SHP77 treated with DMSO at 0.1 percent for 48 hours (cell line): ENCODE measurements at places on chromosomes 16 and 17.

DNA sequence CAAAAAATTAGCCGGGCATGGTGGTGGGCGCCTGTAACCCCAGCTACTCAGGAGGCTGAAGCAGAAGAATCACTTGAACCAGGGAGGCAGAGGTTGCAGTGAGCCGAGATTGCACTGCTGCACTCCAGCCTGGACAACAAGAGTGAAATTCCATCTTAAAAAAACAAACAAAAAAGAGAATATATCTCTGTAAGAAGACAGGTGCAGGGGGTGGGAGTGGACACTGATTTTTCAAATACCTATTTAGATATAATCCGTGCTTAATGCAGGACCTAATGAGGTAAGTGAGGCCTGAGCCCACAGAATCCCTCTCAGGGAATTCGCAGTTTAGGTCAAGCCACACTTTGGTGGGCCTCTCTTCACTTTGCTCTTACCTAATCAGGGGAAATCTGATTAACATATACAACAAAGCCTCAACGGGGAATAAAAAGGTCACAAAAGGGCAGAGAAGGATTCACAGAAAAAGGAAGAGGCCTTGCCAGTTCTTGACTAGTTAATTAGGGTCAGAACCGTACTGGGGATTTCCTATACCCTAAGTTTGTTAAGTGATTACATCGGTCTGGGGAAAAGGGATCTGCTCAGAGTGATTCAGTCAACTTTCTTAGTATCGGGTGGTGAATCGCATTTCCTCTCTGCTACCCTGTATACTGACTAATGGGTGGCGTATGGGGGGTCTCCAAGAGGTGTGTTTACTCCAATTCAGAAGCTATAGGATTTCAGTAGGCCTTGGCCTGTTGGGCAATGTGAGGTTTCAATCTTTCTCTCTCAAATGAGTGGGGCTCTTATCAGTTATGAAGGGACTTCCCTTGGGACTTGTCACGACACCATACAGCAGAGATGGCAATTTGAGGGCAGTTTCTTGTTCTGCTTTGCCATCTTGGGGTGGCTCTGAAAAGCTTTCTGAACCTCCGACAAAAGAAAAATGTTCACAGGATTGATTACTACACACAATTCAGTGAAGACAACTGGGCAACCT, 1.9 kb upstream of the NFAT5 start:
- DNase-seq = peak; percentile 8

DNA sequence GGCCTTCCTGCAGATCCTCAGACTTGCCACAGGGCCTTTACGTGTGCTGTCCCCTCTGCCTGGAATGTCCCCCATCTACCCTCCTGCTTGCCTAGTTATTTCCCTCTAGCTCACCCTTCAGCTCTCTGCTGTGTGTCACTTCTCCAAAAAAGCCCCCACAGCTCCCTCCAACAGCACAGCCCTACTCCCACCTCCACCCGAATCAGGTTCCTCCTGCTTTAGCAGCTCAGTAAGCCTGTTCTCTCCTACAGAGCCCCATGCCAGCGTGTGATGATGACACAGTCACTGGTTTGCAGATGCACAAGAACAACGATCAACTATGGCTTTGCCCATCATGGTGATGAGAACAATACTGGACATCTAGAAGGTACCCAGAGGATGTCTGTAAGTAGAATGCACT, 7.1 kb upstream of the SAMD14 start:
- no peak for DNase-seq

DNA sequence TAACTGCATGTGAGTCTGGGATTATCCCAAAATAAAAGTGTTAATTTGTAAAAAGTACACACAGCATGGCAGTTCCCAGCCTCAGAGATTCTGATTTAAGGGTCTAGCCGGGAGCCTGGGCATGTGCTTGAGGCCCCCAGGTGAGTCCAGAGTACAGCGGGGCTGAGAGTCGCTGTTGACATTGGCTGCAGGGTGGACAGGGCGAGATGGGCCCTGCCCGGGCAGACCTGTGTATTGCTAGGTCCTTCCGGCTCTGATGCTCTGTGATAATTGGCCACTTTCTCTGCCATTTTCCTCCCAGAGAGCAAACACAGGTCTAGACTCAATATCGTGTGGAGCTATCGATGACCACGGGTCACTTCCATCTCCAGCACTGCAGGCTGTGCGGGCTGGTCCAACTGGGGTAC, 73.6 kb downstream of the ABCC6 start:
- no peak for DNase-seq

DNA sequence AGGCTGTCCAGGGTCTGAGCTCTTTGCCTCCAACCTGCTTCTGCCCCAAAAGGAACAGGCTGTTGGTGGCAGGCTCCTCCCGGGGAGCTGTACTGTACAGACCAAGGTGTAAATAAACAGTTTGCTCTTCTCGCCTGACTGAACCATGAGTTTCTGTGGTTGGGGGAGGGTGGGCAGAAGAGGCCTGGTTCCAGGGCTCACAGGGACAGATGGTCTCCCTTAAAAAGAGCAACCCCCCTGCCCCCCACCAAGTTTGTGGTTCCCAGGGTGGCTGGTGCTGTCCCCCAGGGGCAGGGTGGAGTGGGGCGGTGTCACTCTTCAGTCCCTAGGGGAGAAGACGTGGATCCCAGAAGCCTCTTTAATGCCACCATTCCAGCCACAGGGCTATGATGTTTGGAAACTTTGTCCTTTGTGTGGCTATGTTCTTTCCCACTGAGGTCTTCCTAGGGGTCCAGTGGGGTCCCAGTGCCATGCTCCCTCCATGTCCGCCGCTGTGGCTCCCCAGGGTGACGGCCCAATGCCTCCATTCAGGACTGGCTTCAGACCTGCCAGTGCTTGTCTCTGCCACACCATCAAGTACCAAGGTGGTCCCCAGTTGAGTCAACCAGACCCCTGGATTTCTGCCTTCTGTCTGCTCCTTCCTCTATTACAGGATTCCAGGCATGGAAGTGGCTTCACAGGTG, 146.7 kb downstream of the RAB11FIP4 start:
- DNase-seq = no peak

DNA sequence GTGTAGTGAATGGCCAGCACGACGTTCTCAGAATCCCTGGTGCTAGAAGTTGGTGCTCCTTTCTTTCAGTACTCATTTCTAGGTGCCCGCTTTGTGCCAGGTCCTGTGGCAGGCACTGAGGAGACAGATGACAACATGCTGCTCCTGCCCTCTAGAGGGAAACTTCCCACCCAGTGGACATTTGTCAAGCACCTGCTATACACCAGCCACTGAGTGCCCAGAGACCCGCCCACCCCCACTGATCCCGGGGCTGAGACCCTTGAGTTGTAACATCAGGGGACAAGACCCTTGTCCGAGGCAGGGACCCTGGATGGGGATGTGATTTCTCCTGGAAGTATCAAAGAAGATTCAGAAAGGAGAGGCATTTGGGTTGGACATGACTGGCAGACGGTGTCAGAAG, 25.1 kb downstream of the UNC13D start:
- DNase-seq = no peak

GRCh38 chr16:65126845-65127624, 5.2 kb upstream of the CDH11 start:
- DNase-seq = no peak

- no peak for DNase-seq
Observed at GRCh38 chr17:79089720-79090442, 15.3 kb downstream of the ENGASE start.

GRCh38 chr17:46056800-46057304, 57.8 kb downstream of the STH start:
- no peak for DNase-seq

GRCh38 chr17:81740395-81740961, 28.4 kb downstream of the SLC25A10 start:
- no peak for DNase-seq

DNA sequence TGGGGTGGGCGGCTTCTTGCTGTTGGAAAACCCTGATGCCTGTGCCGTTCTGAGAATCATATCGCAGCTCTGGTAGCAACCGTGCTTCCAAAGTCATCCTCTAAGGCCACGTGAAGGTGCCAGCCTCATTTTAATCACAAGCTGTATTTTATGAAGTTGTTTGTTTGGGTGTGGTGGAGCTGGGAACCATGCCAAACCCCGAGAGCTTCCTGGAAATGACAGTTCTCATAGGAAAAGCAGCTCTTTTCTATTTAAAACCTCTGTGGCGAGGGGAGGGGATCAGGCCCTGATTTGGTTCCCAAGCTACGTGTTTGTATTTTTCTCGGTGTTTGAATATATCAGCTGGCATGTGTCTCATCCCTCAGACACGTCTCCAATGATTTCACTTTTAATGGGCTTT, 21.7 kb downstream of the KNOP1 start:
- DNase-seq = peak; percentile 16
